ENCODE measurements at places on chromosomes 5 and 9.

DNA sequence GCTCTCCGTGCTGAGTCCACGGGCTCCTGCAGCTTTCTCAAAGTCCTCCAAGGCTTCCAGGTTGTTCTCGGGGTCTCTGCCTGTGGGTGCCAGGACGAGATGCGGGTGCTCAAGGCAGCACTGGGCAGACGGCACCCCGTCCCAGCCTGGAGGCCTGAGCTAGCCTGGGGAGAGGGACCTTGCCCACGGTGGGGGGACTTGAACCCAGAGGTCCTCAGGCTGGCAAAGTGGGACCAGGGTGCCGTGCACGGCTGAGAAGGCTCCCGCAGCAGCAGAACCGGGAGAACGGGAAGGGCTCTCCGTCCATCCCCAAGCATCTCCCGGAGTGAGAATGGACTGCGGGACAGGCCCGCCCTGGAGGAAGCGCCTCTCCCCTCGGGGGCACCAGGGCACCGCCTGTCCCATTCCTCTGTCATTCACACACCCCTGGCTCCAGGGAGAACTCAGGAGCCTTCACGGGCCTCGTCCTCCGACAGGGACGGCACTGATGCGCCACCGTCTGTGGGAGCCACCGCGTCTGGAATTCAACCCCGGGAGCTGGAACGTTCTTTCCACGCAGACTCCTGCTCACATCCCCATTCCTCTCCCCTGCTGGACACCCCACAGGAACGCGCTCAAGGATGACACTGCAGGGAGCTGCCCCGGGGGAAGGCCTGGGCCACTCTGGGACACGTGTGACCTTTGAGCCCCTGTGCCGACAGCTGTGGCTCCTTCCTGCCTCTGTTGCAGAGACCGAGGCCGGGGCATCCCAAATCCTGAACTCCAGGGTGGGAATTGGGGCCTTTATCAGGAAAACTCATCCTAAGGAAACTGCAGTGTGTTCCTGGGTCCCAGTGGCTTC, 16.3 kb upstream of the OBP2B start:
- DNase-seq: no peak

DNA sequence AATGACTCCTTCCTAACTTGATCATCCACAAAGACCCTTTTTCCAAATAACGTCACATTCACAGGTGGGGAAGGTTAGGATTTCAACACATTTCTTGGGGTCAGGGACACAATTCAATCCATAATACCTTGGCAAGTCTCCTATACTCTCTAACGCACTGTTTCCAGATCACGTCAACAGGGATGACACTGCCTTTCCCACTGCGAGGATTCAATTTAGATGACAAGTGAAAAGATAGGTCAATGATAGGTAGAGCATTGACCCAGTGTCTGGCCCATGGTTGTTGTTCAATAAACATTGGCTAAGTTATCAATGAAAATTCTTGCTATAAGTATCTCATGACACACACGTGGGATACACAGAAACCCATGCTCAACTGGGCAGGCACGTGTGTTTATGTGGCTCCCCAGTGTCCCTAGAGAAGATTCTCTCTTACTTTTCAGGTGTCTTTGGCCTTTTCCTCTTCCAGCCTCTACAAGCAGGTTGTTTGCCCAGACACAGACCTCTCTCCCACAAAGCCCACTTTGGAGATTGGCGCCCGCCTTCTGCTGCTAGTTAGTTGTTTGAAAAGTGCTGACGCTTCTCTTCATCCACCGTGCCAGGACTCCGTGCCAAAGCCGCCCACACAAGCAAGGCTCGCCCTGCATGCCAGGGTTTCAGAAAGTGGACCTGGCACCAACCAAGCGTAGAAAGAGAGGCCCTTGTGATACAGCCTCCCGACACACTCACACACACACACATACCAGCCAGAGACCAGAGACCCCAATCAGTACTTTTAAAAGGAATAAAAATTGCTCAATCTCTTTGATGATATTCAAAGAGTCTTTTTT, 594.5 kb downstream of the BNC2 start:
- no peak for DNase-seq

DNA sequence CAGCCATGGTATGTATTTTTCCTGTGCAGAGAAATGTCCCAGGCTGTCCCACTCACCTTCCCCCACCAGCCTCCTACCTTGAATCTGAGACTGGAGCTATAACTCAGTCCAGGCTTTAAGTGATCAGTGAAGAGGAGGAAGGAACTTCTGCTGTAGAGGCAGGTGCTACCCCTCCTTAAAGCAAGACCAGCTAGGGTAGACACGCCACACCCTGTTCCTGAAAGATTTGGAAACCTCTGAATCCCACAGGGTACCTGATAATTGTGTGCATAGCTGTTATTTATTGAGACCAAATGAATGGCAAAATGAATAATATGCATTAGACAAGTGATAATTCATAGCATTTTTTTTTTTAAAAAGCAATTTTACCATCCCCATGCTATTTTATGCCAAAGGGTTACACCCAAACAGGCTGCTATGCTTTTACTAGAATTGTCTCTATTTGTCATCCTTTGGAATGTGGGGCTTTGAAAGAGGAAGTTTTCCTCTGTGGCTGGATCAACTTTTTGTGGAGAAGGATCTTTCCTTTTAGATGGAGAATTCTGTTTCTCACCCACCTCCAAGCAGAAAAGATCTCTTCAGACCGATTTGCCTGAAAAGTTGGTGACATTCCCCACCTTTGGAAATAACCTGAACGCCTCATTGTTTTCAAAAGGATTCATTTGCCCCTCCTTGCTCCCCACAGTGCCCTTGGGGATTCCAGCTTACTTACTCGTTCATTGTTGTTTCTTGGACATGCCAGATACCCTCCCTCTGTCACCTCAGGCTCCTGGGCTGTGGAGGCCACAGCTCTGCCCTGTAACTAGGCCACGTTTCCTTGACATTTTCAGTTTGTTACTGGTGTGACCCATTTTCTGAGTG, 248.7 kb downstream of the NR3C1 start:
- DNase-seq: peak; percentile 70

DNA sequence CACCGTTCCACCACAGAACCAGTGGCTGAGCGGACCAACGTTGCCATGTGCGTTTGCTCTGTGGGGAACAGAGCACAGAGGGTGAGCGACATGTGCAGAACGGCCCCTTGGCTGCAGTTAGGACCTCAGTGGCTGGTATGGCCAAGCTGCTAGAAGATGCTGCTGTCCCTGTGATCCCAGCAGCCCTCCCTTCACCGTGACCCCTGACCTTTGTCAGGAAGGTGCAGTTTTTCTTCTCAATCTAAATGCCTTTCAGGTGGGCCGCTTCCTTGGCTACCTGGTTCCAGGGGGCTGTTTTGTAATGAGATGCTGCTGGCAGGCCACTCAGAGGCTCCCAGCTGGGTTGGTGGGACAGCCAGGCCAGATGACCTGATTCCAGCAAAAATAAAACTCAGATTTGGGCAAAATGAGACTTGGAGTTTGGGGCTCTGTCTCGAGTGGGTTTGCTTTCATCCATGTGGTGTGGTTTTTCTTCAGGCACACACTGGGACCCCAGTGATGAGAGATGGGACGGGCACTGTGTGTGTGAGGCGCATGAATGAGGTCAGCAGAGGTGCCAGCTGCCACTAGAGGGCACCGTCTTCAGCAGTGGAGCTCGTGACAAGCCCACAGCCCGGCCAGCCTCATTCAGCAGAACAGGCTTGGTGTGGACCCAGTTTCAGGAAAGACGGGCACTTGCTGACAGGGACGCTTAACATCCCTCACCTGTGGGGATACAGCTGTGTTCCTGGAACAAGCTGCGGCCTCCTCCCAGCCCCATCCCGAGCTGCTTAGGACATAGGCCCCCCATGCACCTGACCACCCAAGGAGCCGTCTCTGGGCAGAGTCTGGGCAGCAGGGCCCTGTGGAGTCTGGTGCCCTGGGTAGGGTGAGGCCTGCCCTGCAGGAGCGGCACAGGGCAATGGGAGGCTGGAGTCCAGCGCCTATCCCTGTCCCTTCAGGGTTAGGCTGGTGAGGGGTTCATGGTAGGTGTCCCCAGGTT, 4.1 kb downstream of the MRPS2 start:
- DNase-seq: peak; percentile 47

- DNase-seq: no peak
Measured at GRCh38 chr5:133226186-133226585, 174.4 kb downstream of the HSPA4 start.

DNA sequence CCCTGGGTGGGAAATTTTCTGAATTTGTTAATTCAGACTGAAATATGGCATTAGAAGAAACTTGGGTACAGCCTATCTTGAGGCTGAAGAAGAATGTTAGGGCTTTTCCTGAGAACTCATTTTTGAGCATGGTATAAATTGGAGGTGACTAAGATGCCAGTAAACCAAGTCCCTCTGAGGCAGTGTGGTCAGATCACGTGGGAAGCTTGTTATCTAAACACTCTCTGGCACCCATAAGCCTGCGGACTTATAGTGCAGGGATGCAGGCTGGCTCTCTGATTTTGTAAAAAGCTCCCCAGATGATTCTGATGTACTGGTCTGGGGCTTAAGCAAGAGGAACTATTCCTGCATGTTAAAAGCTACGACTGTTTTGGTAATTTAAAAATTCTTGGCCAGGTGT, 34.3 kb downstream of the MTMR12 start:
- peak; percentile 61 for DNase-seq

DNA sequence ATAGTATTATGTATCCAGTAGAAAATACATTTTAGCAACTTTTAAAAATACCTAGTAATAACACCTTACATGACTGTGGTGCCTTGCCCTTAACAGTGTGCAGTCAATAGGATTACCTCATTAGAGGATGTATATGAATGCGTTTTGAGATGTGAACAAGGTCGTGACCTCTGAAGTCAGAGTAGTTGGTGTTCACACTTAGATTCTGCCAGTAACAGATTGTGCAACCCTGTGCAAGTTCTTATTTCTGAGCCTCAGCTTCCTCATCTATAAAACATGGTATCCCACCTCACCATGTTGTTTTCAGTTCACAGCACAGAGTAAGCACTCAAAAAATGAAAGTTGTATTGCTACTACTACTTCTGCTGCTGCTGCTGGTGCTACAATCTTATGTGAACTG, 347.3 kb downstream of the KDM4C start:
- no peak for DNase-seq

DNA sequence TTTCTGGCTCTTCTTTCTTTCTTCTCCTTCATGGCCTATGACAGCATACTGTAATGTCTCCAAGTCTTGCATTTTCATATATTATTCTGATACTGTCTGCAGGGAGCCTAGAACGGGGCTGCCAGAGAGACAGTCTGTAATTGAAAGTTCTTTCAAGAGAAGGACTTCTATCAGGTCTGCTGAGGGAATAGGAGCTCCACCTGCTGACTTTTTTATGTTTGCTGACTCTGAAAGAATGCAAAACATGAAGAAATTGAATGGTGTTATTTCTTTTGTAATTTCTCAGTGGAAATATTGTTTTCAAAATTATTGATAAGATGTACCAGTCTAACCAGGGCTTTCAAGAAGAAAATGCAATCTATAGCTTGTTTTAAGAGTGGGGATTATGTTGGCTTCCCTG, 121.9 kb upstream of the RFX3 start:
- no peak for DNase-seq

- DNase-seq: no peak
Measured at GRCh38 chr5:120382833-120383232, 81.3 kb upstream of the PRR16 start.

GRCh38 chr9:18371621-18372020, 102.3 kb upstream of the ADAMTSL1 start:
- DNase-seq: no peak

- peak; percentile 45 for DNase-seq
Measured at GRCh38 chr5:139190125-139190524, 8.0 kb downstream of the SIL1 start.

DNA sequence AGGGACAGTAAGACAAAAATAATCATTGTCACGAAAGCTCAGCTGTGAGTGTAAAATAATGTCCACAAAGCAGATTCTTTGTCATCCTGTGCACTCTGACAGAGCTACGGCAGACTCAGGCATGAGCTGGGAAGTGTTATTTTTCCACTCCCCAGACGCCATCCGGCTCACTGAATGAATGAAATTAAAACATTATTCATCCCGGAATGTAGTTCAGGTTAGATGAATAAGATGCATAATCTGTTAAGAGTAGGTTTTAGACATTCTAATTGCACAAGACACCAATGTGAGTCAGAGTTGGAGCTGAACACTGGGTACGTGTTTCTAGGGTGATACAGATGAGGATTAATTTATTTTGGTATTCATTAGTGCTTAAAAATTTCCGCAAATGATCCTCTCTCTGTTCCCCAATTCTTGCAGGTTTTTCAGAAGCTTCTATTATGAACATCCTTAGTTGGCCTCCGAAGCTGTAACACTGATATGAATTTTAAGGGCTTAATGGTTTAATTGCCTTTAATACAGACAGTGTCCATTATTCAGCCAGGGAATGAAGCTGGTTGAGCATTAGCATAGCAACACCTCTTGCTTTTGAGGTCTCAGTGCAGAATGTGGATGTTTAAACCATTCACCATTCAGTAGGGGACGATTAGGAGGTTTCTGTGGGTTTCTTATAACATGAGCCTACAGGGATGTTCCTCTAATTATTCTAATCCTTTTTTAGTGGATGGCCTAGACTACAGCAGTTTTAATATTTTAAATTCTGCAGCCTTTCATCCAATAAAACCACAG, 65.6 kb upstream of the FRRS1L start:
- DNase-seq: peak; percentile 80

DNA sequence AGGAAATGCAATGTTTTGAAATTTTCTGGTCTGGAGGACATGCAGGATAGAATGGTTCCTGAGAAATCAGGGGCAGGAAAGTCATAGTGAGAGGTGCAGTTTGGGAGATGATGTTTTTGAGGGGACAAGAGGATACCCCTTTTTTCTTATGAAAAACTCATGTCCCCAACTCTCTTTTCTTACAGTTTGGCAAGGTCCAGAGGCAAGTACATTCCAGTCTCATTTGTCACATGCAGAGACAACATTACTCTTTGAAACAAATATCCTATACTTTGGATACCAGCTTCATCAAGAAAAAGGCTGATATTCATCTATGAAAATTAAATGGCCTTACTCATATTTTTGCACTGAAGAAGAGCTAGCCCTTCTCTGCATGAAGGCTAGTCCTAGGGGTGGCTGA, 48.2 kb downstream of the EQTN start:
- peak; percentile 9 for DNase-seq

- DNase-seq: peak; percentile 77
Measured at GRCh38 chr5:132386644-132387286, 17.3 kb downstream of the SLC22A5 start.

DNA sequence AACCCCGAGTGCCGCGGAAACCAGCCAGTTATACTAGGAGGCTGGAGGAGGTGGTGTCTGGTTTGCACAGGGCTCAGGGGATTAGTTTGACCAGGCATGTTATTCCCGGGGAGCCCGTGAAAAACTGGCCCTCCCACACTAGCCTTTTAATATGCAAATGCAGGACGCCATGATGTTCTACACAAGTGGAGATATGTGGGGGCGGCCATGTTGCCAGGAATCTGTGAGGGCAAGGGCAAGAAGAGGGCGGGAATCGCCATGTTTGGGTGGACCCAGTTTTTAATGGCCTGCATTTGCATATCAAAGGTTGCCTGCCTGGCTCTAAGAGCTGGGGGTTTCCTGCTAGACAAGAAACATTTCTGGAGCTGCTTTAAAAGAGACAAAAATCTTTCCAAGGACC, 940.7 kb downstream of the CDH18 start:
- DNase-seq: no peak
